ENCODE measurements at places on chromosomes 12 and 14.

GRCh38 chr14:76465664-76466063 lies 89.7 kb downstream of the ESRRB start:
- no peak for DNase-seq

DNA sequence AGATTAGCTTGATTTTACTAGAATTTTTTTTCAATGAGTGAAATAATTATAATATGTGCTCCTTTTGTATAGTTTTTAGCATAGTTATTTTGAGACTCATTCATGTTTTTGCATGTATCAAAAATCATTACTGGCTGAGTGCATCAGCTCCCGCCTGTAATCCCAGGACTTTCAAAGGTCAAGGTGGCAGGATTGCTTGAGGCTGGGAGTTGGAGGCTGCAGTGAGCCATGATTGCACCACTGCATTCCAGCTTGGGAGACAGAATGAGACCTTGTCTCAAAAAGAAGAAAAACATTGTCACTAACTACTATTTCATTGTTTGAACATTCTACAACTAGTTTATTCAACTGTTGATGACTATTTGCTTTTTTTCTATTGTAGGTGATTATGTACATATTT lies 802.7 kb downstream of the SLC16A7 start:
- DNase-seq = no peak

GRCh38 chr12:4252601-4253000 lies 21.0 kb upstream of the CCND2 start:
- no peak for DNase-seq

DNA sequence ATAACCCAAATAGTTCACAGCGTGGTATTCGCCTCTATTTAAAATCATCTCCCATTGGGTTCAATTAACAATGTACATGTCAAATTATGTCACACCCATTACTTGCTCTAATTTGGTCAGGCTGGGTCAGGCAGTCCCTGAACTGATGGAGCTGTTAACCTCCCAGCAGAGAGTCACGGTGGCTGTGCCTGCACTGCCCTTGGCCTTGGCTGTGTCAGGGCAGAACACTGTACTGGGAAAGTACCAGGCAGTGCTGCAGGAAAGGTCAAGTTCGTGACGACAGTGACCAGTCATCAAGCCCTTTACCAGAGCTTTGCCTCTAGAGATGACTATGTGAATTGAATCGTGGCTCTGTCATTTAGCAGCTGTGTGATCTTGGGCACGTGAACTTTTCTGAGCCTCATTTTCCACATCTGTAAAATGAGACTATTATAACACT lies 100.0 kb downstream of the ARF6 start:
- DNase-seq = no peak

DNA sequence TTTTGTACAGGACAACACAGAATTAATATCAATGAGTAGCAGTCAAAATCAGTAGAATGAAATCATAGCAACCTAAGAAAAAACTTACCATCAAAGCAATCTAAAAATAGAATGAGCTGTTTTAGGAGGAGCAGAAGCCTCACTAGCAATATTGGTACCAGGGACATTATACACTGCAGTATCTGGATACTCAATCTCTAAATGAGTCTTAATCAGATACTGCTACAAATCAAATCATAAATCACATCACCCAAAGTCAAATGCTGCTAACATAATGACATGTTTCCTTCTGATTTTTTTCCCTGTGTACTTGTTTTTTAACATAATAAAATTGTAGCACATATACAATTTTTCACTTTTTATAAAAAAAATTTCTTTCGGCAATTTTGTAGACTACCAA lies 8.0 kb downstream of the RPS29 start:
- DNase-seq = no peak

GRCh38 chr12:45986641-45987339 lies 3.6 kb downstream of the SCAF11 start:
- no peak for DNase-seq

DNA sequence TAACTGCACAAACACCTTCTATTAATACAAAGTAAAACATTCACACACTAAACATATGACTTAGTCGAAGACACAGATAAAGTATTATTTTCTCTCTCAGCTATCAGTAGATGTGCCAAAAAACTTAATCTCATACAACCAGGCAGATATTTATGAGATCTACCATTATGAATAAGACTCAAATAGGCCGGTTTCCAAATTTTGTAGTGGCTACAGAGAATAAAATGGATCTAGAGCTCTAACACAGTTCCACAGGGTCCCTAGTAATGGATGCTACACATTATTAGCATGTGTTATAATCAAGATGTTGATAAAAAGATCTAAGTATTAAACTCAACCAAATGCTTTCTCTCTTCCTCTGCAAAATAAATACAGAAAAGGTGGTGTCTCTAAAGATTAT lies 10.4 kb downstream of the SAV1 start:
- no peak for DNase-seq

GRCh38 chr12:54294152-54294952 lies 6.5 kb downstream of the NFE2 start:
- DNase-seq = peak; percentile 17

- DNase-seq = no peak
Observed at GRCh38 chr14:91377700-91378652, 39.6 kb downstream of the CCDC88C start.

GRCh38 chr12:62448436-62448835 lies 18.2 kb upstream of the MON2 start:
- no peak for DNase-seq

DNA sequence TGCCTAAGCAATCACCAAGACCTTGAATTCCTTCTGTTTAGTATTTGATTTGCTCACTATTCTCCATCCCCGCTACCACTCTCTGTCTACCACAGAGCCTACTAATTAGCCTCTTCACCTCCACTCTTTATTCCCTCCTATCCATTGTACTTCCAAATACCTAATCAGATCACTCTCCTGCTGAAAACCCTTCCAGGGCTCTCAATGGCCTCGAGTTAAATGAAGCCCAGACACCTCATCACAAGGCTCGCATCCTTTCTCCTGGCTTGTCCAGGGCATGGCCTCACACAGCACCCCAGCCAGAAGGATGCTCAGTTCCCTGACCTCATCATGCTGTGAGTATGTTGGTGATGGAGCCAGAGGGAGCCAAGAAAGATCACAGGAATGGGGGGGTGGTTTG lies 71.4 kb upstream of the PRMT8 start:
- DNase-seq = no peak

GRCh38 chr12:125890366-125890905 lies 825.2 kb downstream of the AACS start:
- no peak for DNase-seq

- no peak for DNase-seq
Observed at GRCh38 chr14:68774771-68775613, 17.9 kb downstream of the ZFP36L1 start.

DNA sequence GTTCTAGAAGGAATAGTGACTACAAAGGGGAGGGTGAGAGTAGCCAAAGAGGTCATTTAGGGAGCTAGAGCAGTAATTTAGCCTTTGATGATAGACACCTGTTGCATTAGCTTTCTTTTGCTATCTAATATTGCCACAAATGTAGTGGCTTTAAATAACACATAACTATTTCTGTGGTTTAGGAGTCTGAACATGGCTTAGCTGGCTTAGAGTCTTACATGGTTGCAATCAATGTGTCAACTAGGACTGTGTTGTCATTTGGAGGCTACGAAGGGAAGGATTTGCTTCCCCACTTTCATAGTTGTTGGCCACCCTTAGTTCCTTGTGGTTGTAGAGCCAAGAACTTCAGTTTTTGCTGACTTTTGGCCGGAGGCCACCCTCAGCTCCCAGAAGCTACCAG lies 99.9 kb downstream of the C12orf50 start:
- no peak for DNase-seq

DNA sequence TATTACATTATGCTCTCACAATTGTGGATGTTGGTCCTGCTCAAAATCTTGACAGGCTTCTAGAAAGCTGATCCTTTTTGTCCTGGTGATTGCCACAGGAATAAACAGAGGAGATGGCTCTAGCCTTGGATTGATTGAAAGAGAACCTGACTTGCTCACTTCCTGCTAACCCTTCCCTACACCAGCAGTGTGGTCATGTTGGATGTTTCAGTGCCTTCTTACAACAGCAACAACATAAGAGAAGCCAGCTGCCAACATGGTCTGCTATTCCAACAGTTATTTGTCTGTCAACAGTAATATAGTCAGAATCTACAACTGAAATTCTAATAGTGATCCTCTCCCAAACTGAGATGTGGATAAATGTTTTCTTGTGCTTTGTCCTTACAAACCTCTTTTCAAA lies 311.6 kb upstream of the DIO2 start:
- DNase-seq = no peak

DNA sequence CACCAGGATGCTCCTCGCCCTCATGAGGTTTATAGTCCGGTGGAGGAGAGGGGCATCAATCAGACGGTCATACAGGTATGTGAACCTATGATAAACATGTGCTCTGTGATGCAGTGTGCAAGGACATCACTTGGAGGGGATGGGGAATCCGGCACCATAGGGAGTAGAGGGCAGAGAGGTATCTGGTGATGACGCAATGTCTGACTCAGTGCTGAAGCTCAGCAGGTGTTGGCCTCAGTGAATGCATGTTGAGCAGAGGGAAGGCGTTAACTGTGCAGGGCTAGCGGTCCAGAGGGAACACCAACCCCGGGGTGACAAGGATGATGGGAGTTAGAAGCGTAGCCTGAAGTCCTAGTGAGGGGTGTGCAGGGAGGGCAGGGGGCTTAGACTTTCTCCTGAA lies 200.9 kb downstream of the TMEM132C start:
- DNase-seq = no peak

GRCh38 chr14:50832935-50833630 lies 2.1 kb upstream of the NIN start:
- DNase-seq = no peak

GRCh38 chr12:89225401-89225800 lies 126.9 kb downstream of the DUSP6 start:
- no peak for DNase-seq

- no peak for DNase-seq
Observed at GRCh38 chr14:63200035-63200740, 4.1 kb upstream of the RHOJ start.

DNA sequence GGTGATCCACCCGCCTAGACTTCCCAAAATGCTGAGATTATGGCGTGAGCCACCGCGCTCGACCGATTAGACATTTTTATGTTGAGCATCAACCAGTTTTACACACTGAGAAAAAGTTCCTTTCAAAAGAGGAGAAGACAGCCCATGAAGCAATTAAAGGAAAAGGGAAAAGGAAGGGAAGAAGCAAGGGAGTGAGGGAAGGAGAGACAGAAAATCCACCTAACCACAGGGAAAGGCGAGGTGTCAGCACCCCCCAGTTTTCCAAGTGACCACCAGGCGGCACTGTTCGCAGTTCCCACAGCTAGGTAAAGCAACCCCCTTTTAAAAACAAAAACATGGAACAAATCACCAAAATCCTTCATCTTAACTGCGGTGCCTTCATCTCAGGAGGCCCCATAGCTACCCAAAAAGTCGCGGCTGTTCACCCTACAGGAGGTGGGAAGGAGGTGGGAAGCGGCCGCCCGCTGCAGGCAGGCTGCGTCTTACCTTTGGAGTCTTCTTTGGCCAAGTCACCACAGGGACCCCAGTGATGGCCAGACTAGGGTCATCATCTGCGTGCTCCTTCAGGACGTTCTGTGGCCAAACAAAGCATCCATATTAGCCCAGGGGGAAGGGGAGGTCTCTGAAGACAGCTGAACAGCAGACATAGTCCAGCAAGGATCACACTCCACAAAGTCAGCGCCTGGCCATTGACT lies 86.6 kb downstream of the KDM2B start:
- DNase-seq = no peak

DNA sequence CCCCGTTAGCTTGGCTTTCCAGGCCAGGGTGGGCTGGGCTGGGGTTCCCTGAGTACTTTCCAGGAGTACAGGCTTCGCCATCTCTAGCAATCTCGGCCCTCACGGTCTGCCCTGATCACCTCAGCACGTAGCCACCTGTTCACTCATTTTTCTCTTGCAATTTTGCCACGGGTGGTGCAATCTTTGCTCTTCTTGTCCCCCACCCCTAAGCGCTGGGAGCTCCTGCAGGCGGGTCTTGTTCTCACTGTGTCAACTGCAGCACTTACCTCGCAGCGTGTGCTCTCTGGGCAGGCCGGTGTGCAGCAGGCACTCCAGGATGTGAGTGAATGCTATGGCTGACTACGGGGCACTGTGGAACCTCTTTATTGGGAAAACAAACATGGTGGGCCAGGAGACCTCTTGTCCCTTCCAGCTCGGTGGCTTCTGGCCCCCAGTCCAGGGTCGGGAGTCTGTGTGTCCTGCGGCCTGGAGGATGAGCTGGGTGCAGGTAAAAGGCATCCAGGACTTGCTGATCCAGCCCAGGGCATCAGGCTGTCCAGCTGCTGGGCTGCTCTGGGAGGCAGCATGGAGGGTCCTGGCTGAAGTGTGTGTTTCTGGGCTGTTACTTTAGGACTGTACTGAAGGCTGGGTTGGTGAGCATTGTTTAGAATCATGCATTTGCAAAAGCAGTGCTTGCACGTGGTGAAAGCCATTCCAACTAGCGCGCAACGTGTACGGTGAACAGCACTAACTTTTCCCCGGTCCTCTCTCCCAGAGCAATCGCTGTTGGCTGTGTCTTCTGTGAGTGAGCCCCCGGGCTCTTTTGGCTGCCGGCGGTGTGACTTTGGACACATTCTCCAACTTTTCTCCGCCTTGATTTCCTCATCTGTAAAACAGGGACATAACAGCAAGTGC lies 1.5 kb upstream of the ULK1 start:
- no peak for DNase-seq

DNA sequence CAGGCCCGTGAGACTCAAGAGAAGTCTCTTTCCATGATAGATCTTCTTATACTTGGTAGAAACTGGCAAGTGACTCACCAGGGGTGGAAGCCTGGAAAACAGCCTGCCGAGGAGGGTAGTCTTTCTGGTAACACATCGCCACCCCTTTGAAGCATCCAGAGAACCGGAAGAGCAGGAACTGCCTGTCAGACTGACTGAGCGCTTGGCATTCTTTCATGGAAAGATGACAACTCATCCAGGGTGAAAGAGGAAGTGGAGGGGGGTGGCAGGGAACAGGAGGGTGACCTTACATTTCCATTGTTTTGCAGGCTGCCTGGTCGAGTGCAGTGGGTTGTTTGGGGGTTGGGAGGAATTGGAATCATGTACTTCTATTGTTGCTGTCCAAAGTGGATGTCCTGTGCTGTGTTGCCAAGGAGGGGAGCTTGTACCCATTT lies 34.5 kb downstream of the PRKCH start:
- no peak for DNase-seq

DNA sequence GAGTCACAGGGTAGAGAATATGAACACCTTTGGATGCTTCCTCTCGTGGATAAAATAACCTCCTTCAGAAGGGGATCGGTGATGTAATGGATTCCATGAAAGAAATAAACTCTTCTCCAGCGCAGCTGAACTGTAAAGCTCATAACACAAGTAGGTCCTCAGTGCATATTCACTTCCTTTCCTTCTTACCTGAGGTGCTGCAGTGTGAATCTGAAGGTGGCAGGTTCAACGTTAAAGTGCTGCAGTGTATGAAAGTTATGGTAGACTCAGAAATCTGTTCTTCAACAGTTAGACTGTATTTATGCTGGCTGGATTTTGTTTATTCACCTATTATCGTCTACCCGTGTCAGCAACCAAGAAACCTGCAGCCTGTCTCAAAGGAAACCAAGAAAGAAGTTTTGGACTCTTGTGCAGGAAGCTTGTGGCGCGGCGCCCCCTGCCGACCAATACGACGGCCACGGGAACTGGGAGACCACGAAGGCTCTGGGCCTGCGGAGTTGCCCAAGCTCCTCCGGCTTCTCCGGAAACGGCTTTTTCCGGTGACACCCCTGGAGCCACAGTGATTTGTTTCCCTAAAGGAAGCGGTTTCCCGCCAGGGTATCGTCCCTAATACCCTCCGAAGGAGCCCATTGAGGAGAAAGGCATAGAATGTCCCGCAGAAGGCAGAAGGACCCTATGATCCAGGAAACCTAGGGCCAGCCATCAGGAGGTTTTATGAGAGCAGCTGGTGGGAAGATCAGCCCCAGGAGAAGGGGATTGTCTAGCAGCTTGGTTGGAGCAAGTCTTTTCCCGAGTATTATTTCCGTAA lies 17.6 kb upstream of the RNASE3 start:
- DNase-seq = no peak

All from NCI-H187 (cell line).